ENCODE measurements at places on chromosomes 3 and 15.

- DNase-seq, result no peak
Measured at GRCh38 chr15:62749036-62749815, 293.3 kb upstream of the TPM1 start.

DNA sequence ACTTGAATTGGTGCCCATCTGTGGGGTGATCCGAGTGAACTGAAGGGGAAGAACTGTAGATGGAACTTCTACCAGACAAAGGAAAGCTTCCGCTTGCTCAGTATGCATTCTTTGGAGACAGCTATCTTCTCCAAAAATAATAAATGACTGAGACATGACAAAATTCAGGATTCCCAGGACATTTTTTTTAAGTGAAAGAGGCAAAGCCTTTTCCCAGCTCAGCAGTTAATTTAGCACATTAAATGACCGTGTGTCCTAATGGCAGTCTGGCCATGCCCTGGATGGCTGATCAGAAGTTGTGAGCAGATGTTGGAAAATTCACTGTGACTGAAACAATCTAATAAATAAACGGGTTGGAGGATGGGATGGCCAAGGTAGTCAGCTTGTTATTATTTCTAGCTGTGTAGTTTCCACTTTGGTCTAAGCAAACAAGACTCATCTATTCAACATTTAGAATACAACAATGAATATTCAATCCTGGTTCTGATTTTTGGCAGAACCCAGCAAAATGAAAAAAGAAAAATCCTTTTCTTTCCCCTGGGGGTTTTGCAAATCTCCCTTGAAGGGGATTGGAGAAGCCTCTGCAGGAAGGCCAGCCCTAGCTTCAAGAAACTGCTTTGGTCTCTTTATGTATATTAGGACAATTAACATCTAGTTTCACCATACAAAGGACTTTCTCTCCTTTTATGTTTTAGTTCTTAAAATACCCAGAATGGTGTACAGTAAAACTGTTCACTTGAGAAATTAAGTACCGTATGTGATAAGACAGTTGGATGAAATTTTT lies 540.9 kb upstream of the MDFIC2 start:
- no peak for DNase-seq

- DNase-seq, result peak; percentile 62
Measured at GRCh38 chr15:100713163-100713867, 110.9 kb downstream of the ASB7 start.

GRCh38 chr3:104547031-104547430 lies 819.7 kb upstream of the ALCAM start:
- DNase-seq, result no peak

DNA sequence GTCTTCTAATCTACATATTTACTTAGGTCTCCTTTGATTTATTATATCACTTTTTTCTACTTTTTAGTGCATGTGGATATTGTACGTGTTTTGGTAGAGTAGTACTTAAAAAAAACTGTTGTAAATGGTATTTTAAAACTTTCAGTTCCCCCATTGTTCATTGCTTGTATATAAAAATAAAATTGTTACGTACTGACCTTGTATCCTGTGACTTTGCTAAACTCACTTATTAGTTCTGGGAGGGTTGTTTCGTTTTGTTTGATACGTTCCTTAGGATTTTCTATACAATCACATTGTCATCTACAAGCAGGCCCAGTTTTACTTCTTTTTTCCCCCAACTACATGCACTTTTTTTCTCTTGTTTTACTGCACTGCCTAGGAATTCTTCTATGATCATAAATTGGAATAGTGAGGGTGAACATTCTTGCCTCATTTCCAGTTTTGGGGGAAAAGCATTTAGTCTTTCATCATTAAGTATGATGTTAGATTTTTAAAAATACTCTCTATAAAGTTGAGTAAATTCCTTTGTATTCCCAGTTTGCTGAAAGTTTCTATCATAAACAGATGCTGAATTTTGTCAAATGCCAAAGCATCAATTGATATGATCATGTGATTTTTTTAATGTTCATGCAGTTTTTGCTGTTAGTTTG lies 33.5 kb upstream of the ACKR4 start:
- DNase-seq, result no peak

DNA sequence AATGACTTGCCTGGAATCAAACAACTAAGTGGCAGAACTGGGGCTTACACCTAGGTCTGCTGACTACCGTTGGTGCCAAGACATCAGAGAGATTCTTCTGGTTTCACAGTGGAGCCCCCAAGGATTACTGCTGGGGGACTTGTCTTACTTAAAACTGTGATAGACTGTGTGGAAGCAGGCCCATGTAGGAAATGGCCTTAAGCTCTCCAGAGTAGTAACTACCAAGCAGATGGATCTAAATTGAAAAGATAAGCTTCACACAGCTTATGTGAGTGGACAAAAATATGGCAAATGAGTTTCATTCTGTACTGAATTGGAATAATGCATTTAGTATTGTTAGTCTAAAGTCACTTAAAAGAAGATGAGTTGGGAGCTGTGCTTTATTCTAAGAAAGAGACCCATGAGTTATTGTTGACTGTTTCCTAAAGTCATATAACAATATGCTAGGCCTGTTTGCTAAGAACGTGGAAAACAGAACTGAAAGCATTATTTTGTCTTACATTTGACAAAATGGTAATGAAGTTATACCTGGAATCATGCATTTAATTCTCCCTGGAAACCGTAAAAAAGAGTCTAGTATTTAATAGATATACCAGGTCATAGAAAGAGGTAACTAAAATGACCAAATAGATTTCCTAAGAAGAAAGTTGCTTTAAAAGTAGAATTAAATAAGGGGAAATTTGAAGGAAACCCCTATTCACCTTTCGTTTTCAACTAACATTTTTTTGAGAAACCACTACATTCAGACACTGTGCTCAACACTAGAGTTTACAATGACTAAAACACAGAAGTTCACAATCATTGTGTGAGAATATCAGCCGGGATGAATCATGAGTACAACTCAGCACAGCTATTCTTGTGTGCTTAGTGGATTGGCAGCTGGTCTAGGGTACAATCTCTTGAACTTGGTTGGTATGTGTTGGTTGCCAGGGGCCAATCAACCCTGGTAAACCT lies 13.0 kb upstream of the MAPK6 start:
- DNase-seq, result peak; percentile 72

DNA sequence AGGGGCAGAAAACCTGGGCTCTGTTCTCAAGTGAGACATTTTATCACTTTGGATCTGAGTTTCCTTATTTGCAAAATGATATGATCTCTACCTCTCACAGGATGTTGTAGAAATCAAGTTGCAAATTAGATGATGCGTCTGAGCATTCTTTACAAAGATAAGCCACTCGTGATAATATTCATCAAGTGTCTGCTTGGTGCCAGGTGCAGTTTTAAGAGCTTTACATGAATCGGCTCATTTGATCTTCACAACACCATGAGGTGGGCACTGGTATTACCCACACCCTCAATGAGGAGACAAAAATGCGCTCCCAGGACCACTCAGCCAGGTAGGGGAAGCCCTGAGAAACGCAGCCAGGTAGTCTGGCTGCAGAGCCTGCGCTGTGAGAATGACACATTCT lies 59.1 kb upstream of the CA12 start:
- DNase-seq, result no peak

DNA sequence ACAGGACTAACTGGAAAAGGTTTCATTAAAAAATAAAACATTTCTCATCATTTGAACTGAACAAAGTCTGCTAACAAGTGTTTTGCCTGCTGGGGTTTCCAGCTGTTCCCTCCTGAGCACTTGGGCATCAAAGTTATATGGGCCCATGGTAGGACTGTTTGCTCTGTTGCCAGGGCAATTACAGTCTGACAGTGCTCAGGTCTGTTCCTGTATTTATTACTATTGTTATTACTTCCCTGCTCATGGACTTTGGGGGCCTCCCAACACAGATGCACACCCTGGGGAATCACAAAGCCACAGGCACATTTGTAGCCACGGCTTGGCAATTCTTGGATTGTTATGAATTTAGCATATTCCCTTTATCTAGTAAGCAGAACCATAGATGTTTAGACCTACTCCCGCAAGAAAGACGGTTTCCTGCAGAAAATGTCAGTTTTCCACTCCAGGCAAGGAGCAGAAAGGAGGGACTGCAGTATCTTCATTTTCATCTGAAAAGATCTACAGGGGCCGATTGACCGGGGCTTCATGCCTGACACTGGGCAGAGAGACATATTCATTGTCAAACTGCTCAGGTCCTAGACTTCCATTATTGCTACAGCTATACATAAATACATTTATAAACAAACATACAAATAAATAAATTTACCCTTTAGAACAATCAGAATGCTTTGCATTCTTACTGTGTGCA lies 580.2 kb downstream of the AGBL1 start:
- no peak for DNase-seq

GRCh38 chr3:186825294-186825821 lies 17.2 kb upstream of the ADIPOQ start:
- peak; percentile 85 for DNase-seq
